ENCODE measurements at places on chromosomes 12 and 14.

DNA sequence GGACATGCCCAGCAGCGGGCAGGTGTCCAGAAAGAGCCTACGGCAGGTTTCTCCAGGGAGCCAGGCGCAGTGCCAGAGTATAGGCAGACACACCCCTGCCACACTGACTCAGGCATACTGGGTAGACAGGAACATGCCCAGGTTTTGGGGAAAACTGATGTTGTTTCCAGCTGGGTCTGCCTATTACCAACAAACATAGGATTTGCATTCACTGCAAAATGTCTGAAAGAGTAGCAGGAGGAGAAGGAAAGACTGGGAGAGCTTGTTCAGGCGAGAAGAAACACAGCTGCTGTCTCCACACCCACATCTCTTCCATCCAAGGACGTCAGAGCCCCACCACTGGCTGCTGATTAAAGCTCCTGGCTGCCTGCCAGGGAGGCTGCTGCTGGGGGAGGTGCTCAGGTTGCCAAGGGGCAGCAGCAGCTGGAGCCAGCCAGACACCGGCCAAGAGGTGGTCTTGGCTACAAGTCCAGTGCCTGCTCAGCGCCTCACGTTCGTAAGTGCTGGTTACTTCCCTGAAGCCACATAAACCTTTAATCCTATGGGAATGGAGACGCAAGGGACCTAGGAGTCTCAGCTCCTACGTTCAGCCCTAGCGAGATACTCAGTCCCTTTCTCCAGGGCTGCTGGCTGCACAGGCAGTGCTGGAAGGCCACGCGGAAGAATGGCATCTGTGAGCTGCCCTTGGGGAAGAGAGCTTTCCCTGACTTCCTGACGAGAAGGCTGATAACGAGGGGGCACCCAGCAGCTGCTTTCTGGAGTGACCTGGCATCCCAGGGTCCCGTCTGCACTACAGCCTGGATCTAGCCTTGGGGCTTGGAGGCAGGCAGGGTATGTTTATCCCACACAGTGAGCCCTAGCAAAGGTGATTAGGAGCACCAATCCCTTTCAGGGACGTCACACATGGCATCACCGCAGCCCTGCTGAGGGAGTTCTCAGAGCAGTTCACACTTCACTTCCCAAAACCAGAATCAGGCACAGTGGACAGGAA lies 58.1 kb downstream of the PLEKHG3 start:
- DNase-seq: no peak

- DNase-seq: no peak
Observed at GRCh38 chr12:76942267-76942666, 63.4 kb upstream of the CSRP2 start.

DNA sequence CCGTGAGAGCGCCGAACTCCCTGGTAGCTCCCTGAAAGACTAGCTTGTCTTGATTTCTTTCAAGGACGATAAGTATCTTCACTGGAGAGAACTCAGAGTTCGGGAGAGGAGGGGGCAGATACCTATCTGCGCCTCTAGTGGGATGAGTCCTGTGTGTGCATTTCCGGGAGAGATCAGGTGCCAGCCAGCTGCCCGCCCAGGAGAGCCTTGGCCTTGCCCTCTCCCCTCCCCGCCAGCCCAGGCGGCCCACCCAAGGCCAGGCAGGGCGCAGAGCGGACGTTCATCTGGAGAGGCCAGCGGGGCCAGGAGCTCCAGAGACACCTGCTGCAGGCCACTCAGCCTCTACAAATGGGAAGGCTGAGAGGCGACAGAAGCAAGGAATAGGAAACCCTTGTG lies 1.0 kb downstream of the CD9 start:
- no peak for DNase-seq

DNA sequence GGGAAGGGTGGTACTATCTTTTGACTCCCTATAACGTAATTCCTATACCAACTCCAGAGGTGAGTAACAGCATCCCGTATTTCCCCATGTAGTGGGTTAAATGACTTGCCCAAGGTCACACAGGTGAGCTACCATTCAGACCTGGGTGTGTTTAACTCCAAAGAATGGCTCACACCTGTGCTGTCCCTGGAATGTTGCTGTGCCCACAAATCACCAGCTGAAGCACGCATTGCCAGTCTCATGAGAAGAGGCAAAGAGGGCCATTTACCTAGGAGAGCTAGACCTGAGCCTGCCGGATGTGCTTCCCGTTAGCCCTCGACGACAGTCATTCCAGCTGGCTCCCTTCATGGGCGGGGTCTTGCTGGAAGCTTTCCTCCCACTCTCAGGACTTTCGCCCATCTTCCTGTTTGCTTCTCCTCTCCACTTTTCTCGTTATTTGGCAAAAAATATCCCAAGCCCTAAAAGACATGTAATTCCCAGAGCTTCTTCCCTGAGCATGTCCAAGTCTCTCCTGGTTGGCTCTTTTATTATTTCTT lies 106.6 kb upstream of the VASH1 start:
- no peak for DNase-seq

- no peak for DNase-seq
Observed at GRCh38 chr12:107967170-107967569, 161.9 kb upstream of the WSCD2 start.

- no peak for DNase-seq
Observed at GRCh38 chr12:12033824-12034223, 36.9 kb upstream of the BCL2L14 start.

- no peak for DNase-seq
Observed at GRCh38 chr12:32826807-32827412, 69.7 kb downstream of the PKP2 start.

Data from GM06990 (cell line).